Myometrial cell (primary cell): ENCODE measurements at places on chromosomes 5 and 9. TPM values are rescaled to one million over a fixed set of nuclear protein-coding genes. Genes with fewer than 3 reads are reported as not detected.

PCDHB2 gene
- total RNA-seq: 0.18 and 0.29 TPM in 2 replicates

DMGDH gene
- 0.86 and 1.9 TPM in 2 replicates for total RNA-seq

CCL27 gene
- 0.58 TPM in 1 of 2 replicates, not detected in the other for total RNA-seq

CDKN2A gene
- 52.5 and 58.8 TPM in 2 replicates for total RNA-seq

SPAAR gene
- total RNA-seq: 0.18 TPM in 1 of 2 replicates, not detected in the other

PCDHGB7 gene
- total RNA-seq: 4.3 and 6.0 TPM in 2 replicates

GARNL3 gene
- 0.71 TPM in 1 of 2 replicates, not detected in the other for total RNA-seq

CAMK4 gene
- total RNA-seq: 5.2 and 10.5 TPM in 2 replicates

PCDHB15 gene
- total RNA-seq: 0.35 TPM in 1 of 2 replicates, not detected in the other

BAAT gene
- not detected in 2 replicates for total RNA-seq

PCDHGA8 gene
- total RNA-seq: 0.71 and 0.86 TPM in 2 replicates

FOXI1 gene
- total RNA-seq: not detected in 2 replicates

RGS3 gene
- total RNA-seq: 35.6 and 35.7 TPM in 2 replicates

SLC23A1 gene
- not detected in 2 replicates for total RNA-seq

GTF3C5 gene
- total RNA-seq: 41.8 and 54.2 TPM in 2 replicates

HCN1 gene
- total RNA-seq: not detected in 2 replicates

SHISAL2B gene
- total RNA-seq: not detected in 2 replicates

FOXD4L5 gene
- total RNA-seq: not detected in 2 replicates

MAN2A1 gene
- total RNA-seq: 48.4 and 49.8 TPM in 2 replicates

C5orf63 gene
- total RNA-seq: 2.1 and 2.6 TPM in 2 replicates

CDKN2B gene
- 25.2 and 29.1 TPM in 2 replicates for total RNA-seq

GNA14 gene
- total RNA-seq: not detected in 2 replicates

JAKMIP2 gene
- total RNA-seq: 5.2 and 8.3 TPM in 2 replicates

NEURL1B gene
- total RNA-seq: 5.3 and 5.5 TPM in 2 replicates

KIF12 gene
- total RNA-seq: not detected in 2 replicates

PCDHB14 gene
- under 0.01 and 1.7 TPM in 2 replicates for total RNA-seq

OR1J2 gene
- total RNA-seq: not detected in 2 replicates

SLC36A2 gene
- not detected in 2 replicates for total RNA-seq

MELK gene
- total RNA-seq: 33.4 and 39.9 TPM in 2 replicates

CATSPER3 gene
- under 0.01 TPM in 1 of 2 replicates, not detected in the other for total RNA-seq

CTSL gene
- total RNA-seq: 311 and 406 TPM in 2 replicates

NIPAL4 gene
- under 0.01 TPM in 1 of 2 replicates, not detected in the other for total RNA-seq

TMEM215 gene
- total RNA-seq: not detected in 2 replicates

SGCD gene
- total RNA-seq: 0.18 and 0.29 TPM in 2 replicates

MATR3 gene
- total RNA-seq: 187 and 199 TPM in 2 replicates

C5orf58 gene
- not detected in 2 replicates for total RNA-seq
